Suprapubic skin (tissue), 4 donors: ENCODE measurements at places on chromosomes 13 and 19. TPM values are rescaled to one million over a fixed set of nuclear protein-coding genes. Genes with fewer than 3 reads are reported as not detected.

GRCh38 chr13:110702591-110703526 is 3.1 kb downstream of the CARS2 start:
- H3K27ac ChIP-seq, result no peak overlapping the region
- peaks cover 42% of the 10 kb centered on the region for H3K4me1 ChIP-seq
- peak; percentile 40 for DNase-seq

- H3K4me1 ChIP-seq, result peaks cover 86% of the 10 kb centered on the region
- peaks cover 27% of the 10 kb centered on the region for H3K27me3 ChIP-seq
- peak overlapping the region; percentile 77 for H3K4me3 ChIP-seq
- peak overlapping the region; percentile 90 for H3K27ac ChIP-seq
These were observed 1.3 kb downstream of the SNAPC2 start for GRCh38 chr19:7921302-7921966.

DNA sequence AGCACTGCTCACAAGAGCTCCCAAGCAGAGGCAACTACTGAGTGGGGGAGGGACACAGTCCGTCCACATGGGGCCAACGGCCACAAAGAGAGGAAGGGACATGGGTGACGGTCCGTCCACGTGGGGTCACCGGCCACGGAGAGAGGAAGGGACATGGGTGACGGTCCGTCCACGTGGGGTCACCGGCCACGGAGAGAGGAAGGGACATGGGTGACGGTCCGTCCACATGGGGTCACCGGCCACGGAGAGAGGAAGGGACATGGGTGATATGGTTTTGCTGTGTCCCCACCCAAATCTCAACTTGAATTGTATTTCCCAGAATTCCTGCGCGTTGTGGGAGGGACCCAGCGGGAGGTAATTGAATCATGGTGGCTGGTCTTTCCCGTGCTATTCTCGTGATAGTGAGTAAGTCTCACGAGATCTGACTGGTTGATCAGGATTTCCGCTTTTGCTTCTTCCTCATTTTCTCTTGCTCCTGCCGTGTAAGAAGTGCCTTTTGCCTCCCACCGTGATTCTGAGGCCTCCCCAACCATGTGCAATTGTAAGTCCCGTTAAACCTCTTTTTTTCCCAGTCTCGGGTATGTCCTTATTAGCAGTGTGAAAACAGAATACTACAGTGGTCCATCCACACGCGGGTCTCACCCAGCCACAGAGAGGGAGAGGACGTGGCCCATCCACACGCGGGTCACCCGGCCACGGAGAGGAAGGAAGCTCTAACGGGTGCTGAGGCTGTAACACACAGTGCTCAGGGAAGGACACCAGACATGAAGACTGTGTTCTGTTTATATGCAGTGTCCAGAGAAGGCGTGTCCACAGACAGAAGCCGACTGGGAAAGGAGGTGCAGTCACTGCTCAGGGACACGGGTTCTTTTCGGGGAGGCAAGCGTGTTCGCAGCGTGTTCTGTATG is 48.5 kb downstream of the GAS6 start:
- peak overlapping the region; percentile 8 for H3K4me3 ChIP-seq
- H3K4me1 ChIP-seq, result peaks cover 41% of the 10 kb centered on the region
- H3K27ac ChIP-seq, result no peak overlapping the region

DNA sequence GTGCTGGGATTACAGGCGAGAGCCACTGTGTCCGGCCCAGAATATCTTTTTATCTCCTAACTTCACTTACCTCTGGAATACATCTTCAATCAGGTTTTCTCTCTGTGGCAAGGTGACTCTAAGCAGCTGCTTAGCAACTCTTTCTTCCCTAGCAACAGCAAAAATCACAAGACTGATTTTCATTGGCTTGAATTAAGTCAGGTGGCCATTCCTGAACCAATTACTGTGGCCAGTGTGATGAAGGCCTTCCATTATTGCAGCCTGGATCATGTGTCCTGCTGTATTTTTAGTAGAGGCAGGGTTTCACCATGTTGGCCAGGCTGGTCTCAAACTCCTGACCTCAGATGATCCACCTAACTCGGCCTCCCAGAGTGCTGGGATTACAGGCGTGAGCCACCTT is 9.0 kb upstream of the LTBP4 start:
- peaks cover 10% of the 10 kb centered on the region for H3K27me3 ChIP-seq
- H3K4me1 ChIP-seq, result peaks cover 9% of the 10 kb centered on the region
- no peak for DNase-seq
- peaks cover 8% of the 10 kb centered on the region for H3K36me3 ChIP-seq
- H3K4me3 ChIP-seq, result no peak overlapping the region

DNA sequence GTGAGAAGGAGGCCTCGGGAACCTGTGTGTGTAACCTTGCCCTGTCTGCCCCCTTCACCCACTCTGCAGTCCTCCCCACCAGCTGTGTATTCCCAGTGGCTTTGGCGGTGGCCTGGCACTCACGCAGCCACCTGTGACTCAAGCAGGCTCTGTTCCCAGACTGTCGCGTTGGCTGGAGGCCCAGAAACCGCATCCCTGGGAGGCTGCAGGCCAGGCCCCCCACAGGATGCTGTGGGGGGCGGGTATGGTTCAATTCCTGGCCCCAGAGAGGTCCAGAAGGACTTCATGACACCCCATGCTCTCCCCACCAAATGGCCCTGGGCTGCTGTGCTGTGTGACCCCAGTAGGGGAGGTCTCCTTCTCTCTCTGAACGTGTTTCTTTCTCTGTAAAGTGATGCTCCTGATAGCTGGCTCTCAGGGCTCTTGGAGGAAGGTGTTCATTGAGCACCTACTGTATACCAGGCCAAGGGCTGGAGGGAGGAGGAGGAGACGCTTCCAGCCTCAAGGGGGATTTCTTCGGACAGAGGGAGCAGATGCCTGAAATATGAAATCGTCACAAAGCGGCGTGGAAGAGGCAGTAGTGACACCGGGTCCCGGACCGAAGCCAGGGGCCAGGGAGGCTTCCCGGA is 1.9 kb upstream of the LINGO3 start:
- peaks cover 8% of the 10 kb centered on the region for H3K4me1 ChIP-seq
- no peak overlapping the region for H3K27ac ChIP-seq
- H3K4me3 ChIP-seq, result no peak overlapping the region
- H3K27me3 ChIP-seq, result peaks cover 73% of the 10 kb centered on the region

GAPDHS gene
- 8.4 TPM for total RNA-seq

FXYD1 gene
- 2.0 TPM for total RNA-seq
